Mammary epithelial cell (primary cell): ENCODE measurements at places on chromosomes 2 and 18.

- DNase-seq = no peak
Measured at GRCh38 chr18:25842665-25843064, 247.7 kb downstream of the SS18 start.

GRCh38 chr2:161981679-161982250, 92.2 kb downstream of the DPP4 start:
- DNase-seq = no peak

DNA sequence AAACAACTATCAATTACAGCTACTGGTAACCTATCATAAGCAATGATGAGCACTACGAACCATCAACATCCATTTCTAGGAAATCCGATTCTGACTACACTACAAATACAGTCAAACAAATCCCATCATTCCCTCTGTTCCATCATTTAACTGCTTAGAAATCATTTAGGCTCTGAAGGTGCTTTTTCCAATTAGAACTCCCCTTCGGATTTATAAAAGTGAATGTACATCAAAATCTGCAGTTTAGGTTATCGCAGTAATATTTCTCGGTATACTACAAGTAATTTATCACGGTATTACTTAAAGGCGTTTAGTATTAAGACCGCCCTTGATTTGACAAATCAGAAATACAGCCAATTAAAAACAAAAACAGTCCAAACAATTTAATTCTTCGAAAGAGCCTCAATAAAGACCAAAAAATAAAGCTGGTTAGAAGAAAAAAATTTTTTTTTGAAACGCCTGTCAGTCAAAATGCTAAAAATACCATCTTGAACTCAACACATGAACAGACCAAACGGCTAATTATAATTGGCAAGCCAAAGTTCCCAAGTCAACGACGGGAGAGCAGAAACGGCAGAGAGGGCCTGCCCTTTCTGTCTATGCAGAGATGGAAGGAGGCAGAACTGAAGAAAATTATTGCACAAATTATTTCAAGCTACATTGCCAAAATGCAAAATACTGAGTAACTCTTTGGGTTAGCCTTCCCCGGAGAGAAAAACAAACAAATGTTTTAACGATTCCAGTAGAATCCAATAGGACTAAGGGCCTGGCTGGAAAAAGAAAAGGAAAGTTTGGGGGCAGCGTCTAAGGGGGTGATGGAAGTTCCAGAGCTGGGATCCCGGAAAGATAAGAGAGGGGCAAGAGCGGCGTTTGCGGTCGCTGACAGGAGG, 1.2 kb downstream of the VPS54 start:
- DNase-seq = peak; percentile 51

GRCh38 chr2:8144785-8145184, 537.1 kb upstream of the ID2 start:
- DNase-seq = no peak

- DNase-seq = no peak
Measured at GRCh38 chr2:6401301-6401700, 464.4 kb downstream of the CMPK2 start.

GRCh38 chr2:226544596-226545210, 254.9 kb downstream of the IRS1 start:
- no peak for DNase-seq

- DNase-seq = no peak
Measured at GRCh38 chr18:43159086-43159770, 43.7 kb upstream of the RIT2 start.

DNA sequence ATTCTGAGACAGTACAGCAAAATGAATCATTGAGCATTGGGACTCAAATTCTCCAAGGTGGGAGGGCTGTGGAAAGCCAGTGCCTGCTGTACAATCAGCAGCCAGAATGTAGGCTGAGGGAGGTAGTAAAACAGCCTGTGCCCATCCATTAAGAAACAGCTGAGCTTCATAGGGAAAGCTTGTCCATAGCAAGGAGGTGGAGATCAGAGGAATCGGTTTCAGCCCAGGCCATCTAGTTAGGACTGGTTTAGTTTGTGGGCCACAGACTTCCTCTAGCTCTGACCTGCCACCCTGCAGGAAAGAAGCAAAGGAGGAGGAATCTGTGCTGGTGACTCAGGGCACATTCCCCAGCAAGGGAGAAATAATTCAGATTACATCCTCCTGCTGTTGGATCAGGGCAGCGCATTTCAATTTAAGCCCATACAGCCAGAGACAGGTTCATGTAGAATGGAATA, 333.4 kb downstream of the SETBP1 start:
- peak; percentile 91 for DNase-seq

DNA sequence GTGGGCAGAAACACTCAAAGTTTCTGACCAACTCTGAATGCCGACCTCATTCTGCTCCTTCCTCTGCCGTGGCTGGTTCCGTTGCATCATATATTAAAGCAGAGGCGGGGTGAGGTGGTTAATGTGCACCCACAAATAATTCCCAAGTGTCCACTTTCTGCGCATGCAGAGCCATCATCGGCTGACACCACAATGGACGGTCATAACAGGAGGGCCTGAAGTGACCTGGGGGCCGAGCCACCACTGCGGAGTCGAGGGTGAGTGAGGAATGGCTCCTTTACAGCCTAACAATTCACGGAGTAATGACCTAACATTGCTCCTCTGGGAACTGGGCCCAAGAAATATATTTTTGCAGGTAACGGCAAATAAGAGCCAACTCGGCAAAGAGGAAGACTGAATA, 32.9 kb upstream of the GLI2 start:
- DNase-seq = no peak

DNA sequence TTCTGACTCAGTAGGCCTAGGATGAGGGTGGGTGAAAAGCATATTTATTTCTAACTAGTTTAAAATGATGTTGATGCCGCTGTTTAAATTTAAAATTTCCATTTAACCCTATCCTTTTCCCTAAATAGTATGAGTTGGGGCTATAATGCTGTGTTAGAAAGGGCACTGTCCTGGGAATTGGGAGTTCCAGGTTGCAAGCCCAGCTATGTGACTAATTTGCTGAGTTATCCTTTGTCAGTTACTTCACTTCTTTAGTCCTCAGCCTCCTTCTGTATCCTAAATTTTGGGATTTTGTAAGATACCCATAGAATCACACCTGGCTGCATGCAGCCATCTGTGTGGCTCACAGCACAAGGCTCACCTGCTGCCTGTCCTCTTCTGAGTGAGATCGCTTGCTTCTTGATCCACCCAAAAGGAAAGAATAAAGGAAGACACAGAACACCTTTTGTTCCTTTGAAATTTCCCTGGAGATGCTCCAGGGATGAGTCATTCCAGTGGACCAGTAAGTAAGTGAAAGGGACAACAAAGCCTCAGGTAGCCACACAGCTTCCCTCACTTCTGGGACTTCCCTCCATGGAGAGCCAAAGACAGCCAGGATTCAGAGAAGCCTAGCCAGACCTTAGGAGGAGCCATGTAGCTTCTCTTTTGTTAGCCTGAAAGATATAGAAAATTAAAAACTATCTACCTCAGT, 97.2 kb downstream of the DTNA start:
- peak; percentile 86 for DNase-seq

DNA sequence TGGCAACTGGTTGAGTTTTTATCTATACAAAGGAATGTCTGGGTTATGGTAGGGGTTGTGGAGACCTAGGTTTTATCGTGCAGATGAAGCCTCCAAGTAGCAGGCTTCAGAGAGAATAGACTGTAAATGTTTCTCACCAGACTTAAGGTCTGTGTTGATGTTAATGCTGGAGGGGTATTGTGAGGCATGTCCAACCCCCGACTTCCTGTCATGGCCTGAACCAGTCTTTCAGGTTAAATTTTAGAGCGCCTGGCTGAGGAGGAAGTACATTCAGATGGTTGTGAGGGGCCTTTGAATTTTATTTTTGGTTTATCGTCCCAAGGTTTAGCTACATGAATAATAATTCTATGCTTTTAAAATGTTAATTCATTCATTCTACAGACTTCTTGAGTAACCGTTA, 435.1 kb downstream of the DLGAP1 start:
- DNase-seq = no peak

- DNase-seq = no peak
Measured at GRCh38 chr2:3073041-3073595, 304.5 kb downstream of the EIPR1 start.

DNA sequence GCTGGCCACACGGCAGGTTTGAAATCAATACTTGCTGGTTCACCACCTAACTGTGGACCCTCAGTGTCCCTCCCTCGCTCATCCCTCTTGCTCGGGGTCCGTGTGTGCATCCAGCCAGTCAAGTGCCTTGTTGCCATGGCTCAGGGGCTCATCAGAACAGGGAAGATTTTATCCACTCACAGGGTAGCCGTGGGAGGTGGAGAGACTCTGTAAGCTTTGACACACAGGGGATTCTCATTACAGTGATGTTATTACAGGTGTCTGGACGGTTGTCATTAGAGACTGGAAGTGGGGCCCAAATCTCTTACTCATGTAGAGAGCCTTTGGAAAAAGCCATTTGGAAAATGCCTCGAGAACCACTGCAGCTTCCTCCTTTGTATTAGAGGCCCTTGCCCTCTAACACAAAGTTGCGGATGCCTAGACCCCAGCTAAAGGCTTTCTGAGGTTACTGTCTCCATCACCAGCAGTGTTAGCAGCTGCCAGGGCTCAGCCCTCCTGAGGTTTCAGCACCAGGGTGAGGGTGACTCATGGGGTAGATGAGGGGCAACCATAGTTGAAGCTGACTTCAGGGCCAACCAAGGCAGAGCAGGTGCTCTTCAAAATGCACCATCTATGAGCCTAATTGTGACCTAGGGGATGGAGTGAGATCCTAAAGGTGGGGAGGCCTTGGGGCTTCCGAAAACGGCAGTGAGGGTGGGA, 195.6 kb downstream of the CLIP4 start:
- DNase-seq = no peak

DNA sequence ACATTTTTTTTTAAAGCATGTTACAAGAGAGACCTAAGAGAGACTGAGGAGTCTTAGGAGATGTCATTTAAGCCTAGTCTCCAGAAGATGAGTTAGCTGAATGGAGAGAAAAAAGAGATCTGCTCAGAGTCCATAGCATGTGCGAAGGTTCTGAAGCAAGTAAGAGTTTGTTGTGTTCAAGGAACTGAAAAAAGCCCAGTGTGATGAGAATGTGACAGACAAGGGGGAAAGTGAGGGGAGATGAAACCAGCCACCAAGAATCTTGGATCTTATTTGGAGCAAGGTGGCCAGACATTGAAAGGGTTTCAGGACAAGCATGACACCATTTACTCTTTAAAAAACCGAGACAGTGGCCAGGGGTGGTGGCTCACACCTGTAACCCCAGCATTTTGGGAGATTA, 5.2 kb upstream of the MOB1A start:
- no peak for DNase-seq

DNA sequence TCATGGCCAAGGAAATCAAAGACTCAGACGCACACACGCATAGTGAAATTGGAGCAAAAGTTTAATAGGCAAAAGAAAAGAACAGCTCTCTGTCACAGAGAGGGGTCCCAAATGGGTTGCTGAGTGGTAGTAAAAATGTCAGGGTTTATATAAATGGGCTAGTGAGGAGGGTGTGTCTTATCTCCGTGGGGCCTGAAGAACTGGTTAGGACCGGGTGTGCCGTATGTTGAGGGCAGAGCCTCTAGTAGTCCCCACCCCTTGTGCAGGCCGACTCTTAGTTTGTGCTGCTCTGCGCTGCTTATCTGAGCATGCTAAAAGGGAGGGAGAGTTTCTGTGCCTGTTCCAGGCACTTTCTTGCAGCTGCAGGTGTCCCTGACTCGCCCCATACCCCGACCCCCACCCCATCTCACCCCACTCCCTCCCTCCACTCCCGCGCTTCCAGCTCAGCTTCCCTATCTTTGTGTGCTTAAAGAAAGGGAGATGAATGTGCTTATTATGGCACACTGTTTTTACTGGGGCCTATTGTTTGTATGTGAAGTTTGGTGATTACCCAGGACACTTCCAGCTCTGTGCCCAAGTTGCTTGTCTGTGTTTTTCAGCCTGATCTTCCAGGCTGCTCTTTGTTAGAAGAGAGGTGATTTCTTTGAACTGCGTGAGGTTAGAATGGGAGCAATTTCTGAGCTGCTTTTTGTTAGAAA, 167.4 kb downstream of the SPAG16 start:
- DNase-seq = no peak

- no peak for DNase-seq
Measured at GRCh38 chr2:169546756-169547155, 26.9 kb downstream of the FASTKD1 start.

GRCh38 chr2:63663013-63663864, 74.5 kb downstream of the MDH1 start:
- peak; percentile 7 for DNase-seq

- DNase-seq = no peak
Measured at GRCh38 chr2:80242355-80242910, 62.1 kb downstream of the LRRTM1 start.

DNA sequence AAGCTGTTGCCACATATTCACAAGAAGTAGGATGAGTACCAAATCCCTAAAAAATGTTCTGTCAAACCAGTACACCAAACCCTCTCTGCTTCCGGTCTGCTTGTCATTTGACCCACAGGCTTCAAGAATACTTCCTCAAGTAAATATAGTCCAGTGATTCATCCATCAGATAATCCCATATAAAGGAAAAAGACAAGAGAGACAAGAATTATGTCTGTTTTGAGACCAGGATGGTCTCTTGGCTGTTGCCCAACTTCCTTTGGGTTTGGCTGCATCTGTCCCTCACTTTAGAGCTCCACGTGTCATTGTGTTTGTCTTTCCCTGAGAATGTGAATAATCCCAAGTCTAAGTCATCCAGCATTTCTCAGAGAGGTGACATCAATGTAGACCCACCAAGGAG, 91.5 kb upstream of the NRP2 start:
- no peak for DNase-seq

DNA sequence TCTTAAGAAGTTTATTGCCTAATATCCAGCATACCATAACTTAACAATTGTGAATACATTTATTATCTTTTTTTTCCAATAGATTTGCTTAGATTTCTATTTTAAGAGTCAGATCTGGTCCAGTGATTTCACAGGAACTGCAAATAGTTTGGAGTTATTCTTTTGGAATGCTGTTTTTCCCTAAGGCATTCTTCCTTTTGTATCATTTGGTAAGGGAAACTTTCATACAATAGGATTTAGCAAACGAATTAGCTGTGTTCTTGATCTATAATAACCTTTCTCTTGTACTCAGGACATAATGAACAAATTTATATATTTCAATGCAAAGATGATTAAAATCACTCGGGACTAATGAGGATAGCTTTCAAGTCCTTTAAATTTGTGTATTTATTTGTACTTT, 201.6 kb downstream of the ERBB4 start:
- DNase-seq = no peak

DNA sequence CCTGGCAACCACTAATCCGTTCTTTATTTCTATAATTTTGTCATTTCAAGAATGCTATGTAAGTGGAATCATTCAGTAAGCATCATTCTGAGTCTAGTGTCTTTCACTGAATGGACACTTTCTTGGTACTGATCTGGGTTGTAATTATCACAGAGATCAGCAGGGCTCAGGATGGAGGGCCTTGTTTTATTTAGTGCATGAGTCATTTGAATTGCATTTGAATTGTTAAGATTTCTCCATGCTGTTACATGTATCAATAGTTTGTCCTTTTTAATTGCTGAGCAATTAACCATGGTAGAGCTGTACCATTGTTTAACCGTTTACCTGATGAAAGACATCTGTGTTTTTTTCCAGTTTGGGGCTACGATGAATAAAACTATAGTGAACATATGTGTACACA, 256.4 kb downstream of the THSD7B start:
- no peak for DNase-seq

- DNase-seq = peak; percentile 95
Measured at GRCh38 chr2:27717070-27717795, 53.5 kb downstream of the SLC4A1AP start.
